ENCODE measurements at places on chromosomes 7 and 10.

- DNase-seq = no peak
Observed at GRCh38 chr7:97971120-97971989, 18.6 kb downstream of the OCM2 start.

DNA sequence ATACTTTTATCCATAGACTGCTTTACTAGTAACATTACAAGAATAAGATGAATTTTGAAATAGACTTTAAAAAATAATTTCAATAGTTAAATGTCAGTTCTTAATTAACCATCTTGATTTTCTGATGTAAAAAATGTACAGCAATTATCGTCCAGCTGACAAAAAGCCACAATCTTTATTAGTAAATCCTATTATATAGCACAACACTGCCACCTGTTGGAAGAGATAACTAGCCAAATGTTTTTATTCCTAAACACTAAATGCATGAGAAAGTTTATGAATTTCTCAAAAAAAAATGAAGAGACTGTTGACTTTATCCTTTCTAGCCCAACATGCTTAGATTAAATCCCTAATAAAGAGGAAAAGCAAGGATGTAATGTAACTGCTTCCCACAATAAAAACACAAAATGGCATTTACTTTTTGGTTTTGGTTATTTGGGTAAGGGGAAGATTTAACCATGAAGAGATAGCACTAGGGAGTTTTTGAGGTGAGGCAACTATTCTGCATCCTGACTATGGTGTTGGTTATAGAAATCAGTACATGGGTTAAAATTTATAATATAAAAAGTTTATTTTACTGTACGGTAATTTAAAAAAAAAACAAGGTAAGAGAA, 8.0 kb downstream of the COA1 start:
- no peak for DNase-seq

- no peak for DNase-seq
Observed at GRCh38 chr10:28509286-28509685, 23.6 kb upstream of the WAC start.

GRCh38 chr10:85527616-85528317, 838.8 kb downstream of the GRID1 start:
- DNase-seq = no peak

DNA sequence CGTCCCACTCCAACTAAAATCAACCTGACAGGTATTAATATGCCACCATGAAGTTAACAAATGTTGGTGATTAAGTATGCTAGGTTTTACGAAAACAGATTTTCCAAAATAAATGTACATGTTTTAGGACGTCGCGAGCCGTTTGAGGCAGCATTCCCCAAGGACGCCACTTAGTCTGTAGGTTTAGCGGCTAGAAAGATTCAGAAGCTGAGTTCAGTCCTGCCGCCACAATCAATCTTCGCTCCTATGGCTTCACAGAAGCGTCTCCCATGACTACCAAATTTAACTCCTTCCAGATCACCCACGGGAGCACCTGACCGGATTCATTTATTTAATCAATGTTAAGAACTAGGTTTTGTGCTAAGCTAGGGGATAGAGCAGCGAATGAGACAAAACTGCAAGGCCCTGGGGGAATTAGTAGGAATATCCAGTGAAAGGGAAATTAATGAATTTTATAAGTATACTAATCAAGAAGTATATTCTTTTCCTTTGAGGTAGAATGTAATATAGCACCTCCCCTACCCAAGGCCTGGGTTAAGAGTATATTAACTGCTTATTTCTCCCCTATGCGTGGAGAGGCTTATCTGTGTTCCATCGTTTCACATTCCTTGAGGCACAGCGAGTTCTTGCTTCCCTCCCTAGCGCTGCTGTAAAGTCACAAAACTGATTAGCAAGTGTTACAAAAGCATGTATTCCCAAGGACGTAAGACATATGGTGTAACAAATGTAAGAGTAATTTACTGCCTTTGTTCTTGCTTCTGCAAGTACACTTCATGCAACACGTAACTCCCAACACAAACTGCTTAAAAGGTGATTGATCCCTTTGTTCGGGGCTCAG, 994 bp upstream of the CYP51A1 start:
- DNase-seq = no peak

- DNase-seq = no peak
Observed at GRCh38 chr7:41052736-41053135, 650.2 kb downstream of the INHBA start.

- no peak for DNase-seq
Observed at GRCh38 chr7:85573844-85574243, 387.0 kb upstream of the SEMA3D start.

DNA sequence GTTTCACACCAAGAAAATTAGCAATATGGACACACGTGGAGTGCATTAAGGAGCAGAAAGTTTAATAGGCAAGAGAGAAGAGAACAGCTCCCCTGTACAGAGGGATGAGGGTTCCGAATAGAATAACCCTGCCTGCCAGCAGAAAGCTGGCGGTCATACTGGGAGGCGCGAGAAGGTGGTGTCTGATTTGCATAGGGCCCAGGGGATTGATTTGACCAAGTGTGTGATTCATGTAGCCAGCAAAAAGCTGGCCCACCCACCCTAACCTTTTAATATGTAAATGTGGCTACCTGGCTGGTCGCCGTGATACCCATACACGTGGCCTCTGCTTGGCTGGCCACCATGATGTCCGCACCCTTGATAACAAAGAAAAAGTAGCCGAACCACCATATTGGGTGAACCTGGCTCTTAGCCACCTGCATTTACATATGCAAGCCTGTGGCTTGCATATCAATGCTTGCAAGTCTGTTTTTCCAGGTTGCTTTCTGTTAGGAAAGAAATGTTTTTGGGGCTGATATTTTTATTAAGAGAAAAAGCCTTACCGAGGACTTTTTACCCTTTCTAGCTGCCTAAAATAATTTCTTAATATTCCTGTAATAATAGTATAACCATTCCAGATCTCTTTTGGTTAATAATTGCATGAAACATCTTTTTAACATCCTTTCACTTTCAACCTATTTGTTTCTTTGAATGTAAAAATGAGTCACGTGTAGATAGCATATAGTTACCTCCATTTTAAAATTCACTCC, 20.5 kb upstream of the VWDE start:
- no peak for DNase-seq

DNA sequence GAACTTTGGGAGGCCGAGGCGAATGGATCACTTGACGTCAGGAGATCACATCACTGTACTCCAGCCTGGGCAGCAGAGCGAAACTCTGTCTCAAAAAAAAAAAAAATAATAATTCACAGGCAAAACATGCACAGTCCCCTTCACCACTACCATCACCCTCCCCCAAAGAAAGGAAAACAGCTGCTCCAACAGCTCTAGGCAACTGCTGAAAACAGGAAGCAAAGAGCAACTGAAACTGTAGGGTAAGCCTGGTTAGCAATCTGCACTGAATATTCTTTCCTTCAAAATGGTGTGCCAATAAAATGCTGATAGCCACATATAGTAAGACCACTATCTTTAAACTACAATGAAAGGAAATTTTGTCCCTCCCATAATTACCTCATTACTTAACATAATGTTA, 11.8 kb downstream of the NT5C2 start:
- DNase-seq = no peak

- DNase-seq = no peak
Observed at GRCh38 chr10:106457522-106457921, 707.0 kb downstream of the SORCS1 start.

DNA sequence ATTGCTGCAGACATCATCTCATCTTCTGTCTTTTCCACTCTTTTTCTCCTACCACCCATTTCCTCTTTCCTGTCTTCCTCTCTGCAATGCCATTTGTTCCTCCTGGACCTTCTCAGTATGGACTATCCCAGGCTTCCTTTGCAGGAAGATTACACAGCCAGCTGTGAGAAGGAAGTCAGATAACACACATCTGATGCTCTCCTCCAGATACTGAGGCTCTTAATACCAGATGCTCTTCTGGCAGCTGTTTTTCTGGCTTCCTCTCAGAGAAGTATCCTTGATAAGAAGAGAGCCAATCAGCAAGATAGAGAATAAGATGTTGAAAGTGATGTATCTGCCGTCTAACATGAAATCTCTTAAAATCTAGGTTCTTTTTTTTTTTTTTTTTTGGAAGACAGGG, 14.4 kb downstream of the KIAA1217 start:
- no peak for DNase-seq

DNA sequence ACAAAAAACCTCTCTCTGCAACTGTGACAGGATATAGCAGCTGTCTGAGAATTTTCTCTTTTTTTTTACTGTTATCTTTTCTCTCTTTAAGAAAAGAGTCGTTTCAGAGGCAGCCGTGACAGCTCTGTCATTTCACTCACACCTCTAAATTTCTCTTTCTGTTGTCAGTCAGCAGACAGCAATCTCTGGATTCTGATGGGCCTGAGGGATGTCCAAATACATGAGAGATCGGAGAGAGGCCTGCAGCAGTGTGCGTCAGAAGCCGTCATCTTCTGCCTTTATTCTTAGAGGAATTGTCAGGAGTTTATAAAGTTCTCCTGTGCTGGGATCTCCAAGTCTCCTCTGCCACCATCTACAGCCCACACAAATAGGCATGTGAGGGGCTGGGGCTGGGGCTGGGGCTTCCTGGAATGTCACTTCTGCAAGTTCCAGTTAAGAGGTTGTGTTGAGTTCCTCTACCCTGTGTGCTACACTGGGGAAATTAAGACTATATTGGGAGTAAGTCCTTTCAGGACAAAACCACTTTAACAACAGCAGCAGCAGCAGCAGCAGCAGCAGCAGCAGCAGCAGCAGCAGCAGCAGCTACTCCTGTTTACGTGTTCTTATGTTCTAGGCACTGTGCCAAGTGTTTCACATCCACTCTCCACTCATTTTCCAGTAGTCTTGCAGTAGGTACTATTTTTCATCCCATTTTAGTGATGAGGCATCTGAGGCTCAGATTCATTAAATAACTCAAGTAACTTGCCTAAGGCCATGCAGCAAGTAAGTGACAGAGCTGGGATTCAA, 541.3 kb downstream of the LRMDA start:
- no peak for DNase-seq

- no peak for DNase-seq
Observed at GRCh38 chr10:30384701-30385201, 35.7 kb upstream of the MTPAP start.

Measured in chondrocyte (in vitro differentiated cells).